ENCODE measurements at places on chromosomes 4 and X.
A peak's percentile ranks its signal among the peaks of the same experiment; 100 is the strongest.

- DNase-seq = no peak
These were observed 28.2 kb upstream of the PPP2R2C start for GRCh38 chr4:6500481-6501140.

DNA sequence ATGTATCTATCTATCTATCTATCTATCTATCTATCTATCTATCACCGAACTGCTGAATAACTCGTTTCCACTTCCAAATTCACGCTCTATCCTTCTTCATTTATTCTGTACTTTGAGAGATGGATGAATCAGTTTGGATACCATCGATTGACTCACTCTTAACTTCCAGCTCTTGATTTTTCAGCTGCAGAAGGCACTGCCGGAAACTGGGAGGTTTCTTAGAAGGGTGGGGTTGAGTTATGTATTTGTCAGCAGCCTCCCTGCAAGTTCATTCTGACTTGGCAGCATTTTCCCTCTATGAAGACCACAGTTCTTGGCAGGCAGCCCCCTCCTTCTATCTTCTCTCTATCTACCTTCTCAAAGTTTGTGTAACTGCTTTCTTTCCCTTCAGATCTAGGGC, 112.0 kb upstream of the MAGEB18 start:
- DNase-seq = no peak

GRCh38 chr4:11293866-11294265, 134.8 kb downstream of the HS3ST1 start:
- no peak for DNase-seq

GRCh38 chr4:153509724-153510123, 43.6 kb downstream of the TMEM131L start:
- DNase-seq = peak; percentile 27

- DNase-seq = no peak
These were observed 70.2 kb upstream of the BRWD3 start for GRCh38 chrX:80879916-80880315.

DNA sequence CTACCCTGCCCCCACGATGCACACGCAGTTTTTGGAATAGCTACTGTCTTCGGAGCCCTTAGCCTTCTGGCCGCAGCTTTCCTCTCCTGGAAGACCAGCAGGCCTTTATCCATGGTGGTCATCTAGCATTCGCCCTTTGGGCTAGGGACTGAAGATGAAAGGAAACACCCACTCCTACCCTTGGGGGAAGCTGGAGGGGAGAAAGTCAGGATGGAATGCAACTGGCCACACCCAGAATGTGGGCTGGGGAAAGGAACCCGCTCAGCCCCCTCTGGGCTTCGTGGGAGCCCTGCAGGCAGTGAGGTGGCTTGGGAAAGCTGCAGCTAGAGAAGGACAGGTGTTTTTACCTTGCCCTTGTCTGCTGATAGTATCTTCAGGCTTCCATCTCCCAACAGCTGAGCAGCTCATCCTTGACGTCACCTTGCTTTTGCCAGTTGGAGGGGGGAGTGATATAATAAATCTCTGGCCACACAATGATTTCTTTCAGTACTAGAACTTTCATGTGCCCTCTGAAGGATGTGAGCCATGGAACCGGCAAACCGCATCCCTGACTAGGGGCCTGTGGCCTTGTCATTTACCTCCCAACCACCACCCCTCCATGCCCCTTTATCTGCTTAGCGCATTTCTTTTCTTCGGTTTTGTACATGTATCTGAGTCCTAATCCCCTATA, 59.0 kb downstream of the ELF4 start:
- no peak for DNase-seq

- no peak for DNase-seq
These were observed 1.6 kb downstream of the DUSP9 start for GRCh38 chrX:153648358-153649177.
